IgD-negative memory B cell (primary cell): ENCODE measurements at places on chromosomes 12 and 14. TPM values are rescaled to one million over a fixed set of nuclear protein-coding genes. Genes with fewer than 3 reads are reported as not detected.

Gene MANSC4
- 0.45 TPM for polyA plus RNA-seq

Gene SLC2A3
- polyA plus RNA-seq, result 65.3 TPM

Gene GRIP1
- polyA plus RNA-seq, result not detected

Gene RBP5
- not detected for polyA plus RNA-seq

Gene IFNG-AS1
- polyA plus RNA-seq, result 21.1 TPM

Gene DDN
- polyA plus RNA-seq, result not detected

Gene KRT5
- polyA plus RNA-seq, result not detected

Gene ETFBKMT
- polyA plus RNA-seq, result 1.3 TPM

Gene GPRC5D
- polyA plus RNA-seq, result 1.4 TPM

Gene PTPRO
- 9.4 TPM for polyA plus RNA-seq

Gene TMTC1
- polyA plus RNA-seq, result not detected

Gene PZP
- polyA plus RNA-seq, result not detected

Gene CMTM5
- polyA plus RNA-seq, result 0.80 TPM

Gene TDRD9
- 2.0 TPM for polyA plus RNA-seq

Gene SDR9C7
- polyA plus RNA-seq, result not detected

Gene CATSPERB
- 0.06 TPM for polyA plus RNA-seq

Gene RDH5
- polyA plus RNA-seq, result 2.2 TPM

Gene ATF7IP
- polyA plus RNA-seq, result 126 TPM

Gene POLE2
- polyA plus RNA-seq, result not detected

Gene ENDOU
- polyA plus RNA-seq, result not detected

Gene CACNA2D4
- 2.0 TPM for polyA plus RNA-seq

Gene RFX4
- not detected for polyA plus RNA-seq

Gene PRB2
- not detected for polyA plus RNA-seq

Gene PLEK2
- polyA plus RNA-seq, result not detected

Gene MAP1LC3B2
- 6.9 TPM for polyA plus RNA-seq

Gene GARIN6
- not detected for polyA plus RNA-seq

Gene HOXC10
- not detected for polyA plus RNA-seq

Gene RFC5
- polyA plus RNA-seq, result 21.0 TPM

Gene B4GALNT1
- not detected for polyA plus RNA-seq

Gene PLEKHG3
- 4.7 TPM for polyA plus RNA-seq

Gene IL31
- not detected for polyA plus RNA-seq

Gene CCDC63
- polyA plus RNA-seq, result not detected

Gene GPX2
- polyA plus RNA-seq, result not detected

Gene LRRC10
- not detected for polyA plus RNA-seq

Gene NEK9
- 16.9 TPM for polyA plus RNA-seq

Gene DTX1
- polyA plus RNA-seq, result 0.61 TPM

Gene FAM186B
- polyA plus RNA-seq, result 0.16 TPM

Gene REM2
- 2.6 TPM for polyA plus RNA-seq

Gene KLRC1
- 4.5 TPM for polyA plus RNA-seq

Gene CLEC9A
- polyA plus RNA-seq, result not detected

Gene PRH2
- polyA plus RNA-seq, result not detected

Gene TMEM229B
- 7.0 TPM for polyA plus RNA-seq

Gene KCNJ8
- not detected for polyA plus RNA-seq

Gene ANGEL1
- polyA plus RNA-seq, result 20.7 TPM

Gene MMP19
- not detected for polyA plus RNA-seq

Gene TMCC3
- polyA plus RNA-seq, result 15.2 TPM

Gene EML1
- not detected for polyA plus RNA-seq

Gene SLC25A47
- not detected for polyA plus RNA-seq

Gene DNAI7
- not detected for polyA plus RNA-seq

Gene TMPRSS12
- polyA plus RNA-seq, result not detected

Gene GLT8D2
- polyA plus RNA-seq, result 0.23 TPM

Gene SLC7A8
- 0.25 TPM for polyA plus RNA-seq
